Hepatic stellate cell (primary cell): ENCODE measurements at places on chromosomes 16 and 17.

GRCh38 chr16:87531418-87531817, 38.6 kb upstream of the ZCCHC14 start:
- DNase-seq = no peak

DNA sequence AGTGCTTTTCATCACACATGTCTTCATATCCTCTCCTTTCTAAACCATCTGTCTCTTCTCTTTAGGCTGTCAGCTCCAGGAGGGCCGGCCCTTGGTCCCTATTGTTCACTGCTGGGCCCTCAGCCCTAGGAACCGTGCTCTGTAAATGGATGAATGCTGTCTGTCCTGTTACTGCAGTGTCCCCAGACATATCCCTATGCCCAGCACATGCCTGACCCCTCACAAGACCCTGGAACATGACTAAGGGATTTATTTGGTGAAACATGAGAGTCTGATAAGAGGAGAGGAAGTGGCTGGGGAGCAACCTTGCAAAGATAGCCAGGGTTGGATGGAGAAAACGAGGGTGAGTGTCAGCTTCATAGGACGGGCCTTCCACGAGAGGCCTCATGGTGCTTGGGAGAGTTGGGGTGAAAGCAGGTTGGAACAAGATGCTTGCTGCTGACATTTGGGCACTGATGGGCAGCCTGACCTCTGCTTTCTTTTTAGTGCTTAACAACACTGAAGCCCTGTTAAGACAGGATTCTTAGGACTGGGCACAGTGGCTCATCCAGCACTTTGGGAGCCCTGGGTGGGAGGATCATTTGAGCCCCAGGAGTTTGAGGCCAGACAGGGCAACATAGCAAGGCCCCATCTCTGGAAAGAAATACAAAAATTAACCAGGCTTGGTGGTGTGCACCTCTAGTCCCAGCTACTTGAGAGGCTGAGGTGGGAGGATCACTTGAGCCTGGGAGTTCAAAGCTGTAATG, 39.0 kb downstream of the ABCC1 start:
- DNase-seq = no peak

GRCh38 chr16:35398180-35398579, 1938.8 kb downstream of the TP53TG3F start:
- DNase-seq = no peak

- no peak for DNase-seq
These were observed 5.2 kb downstream of the CACNA1G start for GRCh38 chr17:50565402-50566350.
